ENCODE measurements at places on chromosomes 2 and 18. TPM values are rescaled to one million over a fixed set of nuclear protein-coding genes. Genes with fewer than 3 reads are reported as not detected.

DNA sequence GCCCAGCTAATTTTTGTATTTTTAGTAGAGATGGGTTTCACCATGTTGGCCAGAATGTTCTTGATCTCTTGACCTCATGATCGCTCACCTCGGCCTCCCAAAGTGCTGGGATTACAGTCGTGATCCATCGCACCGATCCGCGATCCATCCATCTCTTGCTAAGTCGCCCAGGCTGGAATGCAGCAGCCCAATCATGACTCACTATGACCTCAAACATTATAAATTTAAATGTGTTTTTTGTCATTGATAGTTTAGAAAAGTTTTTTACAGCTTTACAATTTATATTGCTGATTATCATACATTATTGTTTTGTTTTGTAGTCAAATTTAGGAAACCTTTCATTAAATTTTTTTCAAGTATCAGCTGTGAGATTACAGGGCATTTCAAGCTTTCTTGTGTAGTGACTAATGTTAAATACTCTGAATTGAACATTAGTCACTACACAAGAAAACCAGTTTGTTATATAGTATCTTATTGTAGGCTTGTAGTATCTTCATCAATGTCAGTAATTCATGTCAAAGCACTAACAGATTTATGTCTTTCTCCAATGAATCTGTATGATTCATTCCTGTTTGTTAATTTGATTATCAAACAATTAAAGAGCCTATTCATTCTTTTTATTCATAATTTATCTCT, 37.5 kb downstream of the NR4A2 start:
- no peak for ATAC-seq

- ATAC-seq = peak; percentile 89
Measured at GRCh38 chr2:218286570-218287459, 5.5 kb downstream of the TMBIM1 start.

Gene UGP2
- total RNA-seq = 174 TPM

Gene NPHP1
- total RNA-seq = 10.6 TPM

Gene REEP1
- total RNA-seq = 107 TPM
